ENCODE measurements at places on chromosomes 5 and 9. TPM values are rescaled to one million over a fixed set of nuclear protein-coding genes. Genes with fewer than 3 reads are reported as not detected.

- DNase-seq, result peak; percentile 100
Measured at GRCh38 chr5:149551227-149552037, at the start of gene CSNK1A1. Gene CSNK1A1 (minus strand): TSS chr5:149551439. CDS start chr5:149550964, 475 bp downstream.

PCDH12 gene
- not detected for total RNA-seq

GRCh38 chr9:13614060-13614459, 334.6 kb upstream of the MPDZ start:
- DNase-seq, result no peak

HSPA4 gene
- 300 TPM for total RNA-seq

GRCh38 chr9:81898851-81899250, 29.4 kb upstream of the SPATA31D4 start:
- no peak for DNase-seq

DNA sequence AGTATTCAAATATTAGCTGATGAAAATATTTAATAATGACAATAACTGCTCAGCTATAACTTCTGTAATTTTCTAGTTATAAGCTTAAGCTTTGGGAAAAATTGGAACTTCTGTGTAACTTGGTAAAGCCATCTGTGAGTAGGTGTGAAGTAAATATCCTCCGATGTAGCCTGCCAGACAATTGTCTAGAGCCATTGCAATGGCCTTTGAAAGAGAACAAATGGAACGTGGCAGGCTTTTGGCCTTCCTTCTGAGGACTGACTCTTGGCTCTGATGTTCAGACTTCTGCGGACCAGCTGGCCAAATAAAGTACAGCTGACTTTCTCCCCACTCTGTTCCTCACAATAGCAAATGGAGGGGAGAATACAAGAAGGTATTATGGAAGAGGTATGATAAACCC, 203.4 kb upstream of the NMUR2 start:
- DNase-seq, result no peak

GRCh38 chr5:9091896-9092662, 453.8 kb downstream of the SEMA5A start:
- no peak for DNase-seq
